Psoas muscle (tissue), 8 donors: ENCODE measurements at places on chromosomes 11 and 22. TPM values are rescaled to one million over a fixed set of nuclear protein-coding genes. Genes with fewer than 3 reads are reported as not detected.

Gene TMEM45B
- 0.09 TPM for polyA plus RNA-seq

Gene KDM4E
- polyA plus RNA-seq = not detected

GRCh38 chr22:28034760-28035401, 115.8 kb upstream of the PITPNB start:
- peak; percentile 95 for DNase-seq

GRCh38 chr11:118215765-118216164, 9.0 kb downstream of the JAML start:
- DNase-seq = no peak

DNA sequence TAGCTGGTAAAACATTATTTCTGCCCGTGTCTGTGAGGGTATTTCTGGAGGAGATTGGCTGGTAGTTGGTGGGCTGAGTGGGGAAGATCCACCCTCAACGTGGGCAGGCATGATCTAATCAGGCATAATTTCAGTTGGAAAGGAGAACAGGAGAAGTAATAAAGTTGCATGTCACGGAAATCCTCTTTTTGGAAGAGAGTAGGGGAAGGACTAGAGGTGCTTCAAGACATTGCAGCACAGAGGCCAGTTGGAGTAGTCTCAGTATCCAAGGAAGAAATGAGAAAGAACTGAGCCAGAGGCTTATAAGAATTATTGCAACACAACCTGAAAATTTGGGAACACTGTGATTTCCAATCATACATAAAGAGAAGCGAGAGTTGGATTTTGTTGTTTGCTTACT, 1155.1 kb downstream of the FAM181B start:
- no peak for DNase-seq

GRCh38 chr22:50199251-50199721, 1.5 kb upstream of the SELENOO start:
- DNase-seq = no peak
